K562 (cell line): ENCODE measurements at places on chromosomes 12 and 14.

DNA sequence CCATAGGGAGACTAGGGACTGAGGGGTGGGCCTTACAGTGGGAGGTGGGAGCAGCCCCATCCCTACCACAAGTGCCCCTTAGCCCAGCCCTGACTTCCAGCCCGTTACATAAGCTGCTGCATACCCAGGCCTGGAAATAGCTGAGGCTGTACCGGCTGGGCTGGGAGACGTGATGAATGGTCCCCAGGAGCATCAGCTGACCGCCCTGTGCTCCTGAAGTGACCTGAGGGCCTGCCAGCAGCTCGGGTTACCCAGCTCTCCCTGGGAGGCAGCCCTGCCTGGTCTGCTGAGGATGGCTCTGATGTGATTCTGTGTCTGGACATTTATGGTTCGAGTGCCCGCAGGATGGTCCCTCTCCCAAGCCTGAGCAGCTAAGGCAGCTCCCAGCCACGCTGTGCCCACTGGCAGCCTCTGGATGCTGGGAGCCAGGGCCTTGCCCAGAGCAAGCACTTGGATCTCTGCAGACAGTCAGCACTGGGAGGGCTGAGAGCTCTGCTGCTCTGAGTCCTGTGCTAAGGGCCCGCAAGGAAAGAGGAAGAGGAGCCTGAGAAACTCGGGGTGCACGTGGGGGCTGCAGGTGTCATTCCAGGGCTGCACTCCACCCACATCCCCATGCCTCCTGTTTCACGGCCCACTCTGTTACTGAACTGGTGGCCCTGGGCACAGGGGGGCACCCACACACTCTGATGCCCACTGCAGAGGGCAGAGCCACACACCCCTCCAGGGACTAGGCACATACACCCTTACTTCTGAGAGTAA is 20.5 kb downstream of the TAMALIN start:
- DNase-seq: no peak

DNA sequence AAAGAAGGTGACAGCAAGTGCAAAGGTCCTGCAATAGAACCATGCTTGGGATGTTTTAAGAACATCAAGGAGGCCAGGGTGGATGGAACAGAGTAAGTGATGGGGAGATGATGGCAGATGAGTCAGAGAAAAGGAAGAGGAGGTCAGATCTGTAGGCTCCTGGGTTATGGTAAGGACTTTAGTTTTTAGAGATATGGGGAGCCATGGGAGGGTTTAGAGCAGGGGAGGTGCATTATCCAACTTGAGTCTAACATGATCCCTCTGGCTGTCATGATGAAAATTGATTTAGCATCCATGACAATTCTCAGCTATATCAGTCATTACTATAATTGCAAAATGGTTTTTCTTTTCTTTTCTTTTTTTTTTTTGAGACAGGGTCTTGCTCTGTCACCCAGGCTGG is 7.3 kb upstream of the PLBD2 start:
- DNase-seq: no peak

DNA sequence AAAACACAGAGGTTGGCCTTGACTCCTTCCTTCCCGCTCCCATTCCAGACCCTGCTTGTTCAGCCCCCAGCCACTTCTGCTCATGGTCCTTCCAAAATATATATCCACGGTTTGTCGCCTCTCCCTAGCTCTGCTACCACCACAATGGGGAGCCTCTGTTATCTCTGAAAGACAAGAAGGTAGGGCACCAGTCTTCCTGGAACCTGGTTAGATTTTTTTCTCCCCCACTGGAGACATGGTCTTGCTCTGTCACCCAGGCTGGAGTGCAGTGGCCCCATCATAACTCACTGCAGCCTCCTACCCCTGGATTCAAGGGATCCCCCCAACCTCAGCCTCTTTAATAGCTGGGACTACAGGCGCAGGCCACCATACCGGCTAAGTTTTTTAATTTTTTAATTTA is 95.7 kb downstream of the PTPN11 start:
- DNase-seq: no peak

- DNase-seq: peak; percentile 80
These were observed 795 bp downstream of the SMAGP start for GRCh38 chr12:51269174-51270066.

DNA sequence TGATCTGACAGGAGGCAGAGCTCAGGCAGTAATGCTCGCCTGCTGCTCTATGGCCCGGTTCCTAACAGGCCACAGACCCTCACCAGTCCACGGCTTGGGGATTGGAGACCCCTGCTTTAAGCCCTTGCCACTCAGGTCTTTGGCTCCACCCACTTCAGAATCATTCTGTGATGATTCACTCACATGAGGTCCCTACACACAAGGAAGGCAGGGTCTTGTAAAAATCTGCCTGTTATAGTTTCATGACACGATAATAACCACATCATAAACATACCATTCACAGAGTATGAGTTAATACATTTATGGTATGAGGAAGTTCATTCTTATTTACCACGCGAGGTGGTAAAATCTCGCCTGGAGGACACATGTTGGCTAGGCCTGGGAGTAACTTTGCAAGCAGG is 29.0 kb upstream of the MAX start:
- no peak for DNase-seq

GRCh38 chr12:28583701-28584261 is 393.5 kb downstream of the CCDC91 start:
- DNase-seq: no peak

GRCh38 chr14:100341301-100342031 is 18.3 kb downstream of the SLC25A47 start:
- DNase-seq: no peak

GRCh38 chr12:106245767-106246166 is 2.1 kb downstream of the CKAP4 start:
- DNase-seq: no peak

DNA sequence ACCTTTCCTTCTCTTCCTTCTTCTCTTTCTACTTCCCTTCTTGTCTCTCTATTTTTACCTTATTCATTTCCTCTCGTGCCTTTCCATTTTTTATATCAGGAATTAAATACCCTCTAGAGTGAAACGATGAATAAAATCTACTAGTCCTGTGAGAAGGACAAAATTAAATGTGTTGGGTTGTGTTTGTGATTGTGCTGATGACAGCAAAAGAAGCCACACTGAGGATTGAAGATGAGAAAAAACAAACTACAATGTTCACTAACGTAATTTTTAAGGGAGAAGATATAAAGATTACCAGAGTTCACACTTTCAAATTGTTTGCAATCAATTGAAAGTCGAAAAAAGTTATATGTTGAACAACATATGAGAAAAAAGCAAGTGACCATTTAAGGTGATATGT is 1012.1 kb downstream of the DIO2 start:
- DNase-seq: no peak

DNA sequence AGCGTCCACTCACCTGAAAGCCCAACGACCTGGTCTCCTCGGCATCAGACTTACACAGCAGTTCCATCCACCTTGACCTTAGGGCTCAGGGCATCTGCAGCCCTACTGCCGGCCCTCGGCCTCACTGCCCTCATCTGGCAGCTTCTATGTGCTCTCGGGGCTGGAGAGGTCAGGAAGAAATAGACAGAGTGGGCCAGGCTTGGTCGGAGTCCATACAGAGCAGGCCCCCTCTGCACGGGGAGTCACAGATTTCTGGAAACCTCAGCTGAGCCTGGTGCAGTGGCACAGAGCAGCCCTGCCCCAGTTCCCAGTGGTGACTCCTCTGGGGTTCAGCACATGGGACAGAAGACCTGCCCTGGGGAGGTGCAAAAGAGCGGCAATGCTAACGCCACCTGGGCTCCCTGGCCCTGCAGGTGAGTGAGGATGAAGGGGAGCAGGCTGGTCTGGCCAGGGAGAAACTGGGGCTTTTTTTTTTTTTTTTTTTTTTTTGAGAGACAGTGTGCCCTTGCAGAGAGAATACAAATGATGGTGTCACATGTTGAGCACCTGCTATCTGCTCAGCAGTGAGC is 190.1 kb upstream of the PRMT8 start:
- no peak for DNase-seq

- peak; percentile 44 for DNase-seq
These were observed 51.7 kb upstream of the FERMT2 start for GRCh38 chr14:53002576-53002975.

GRCh38 chr12:56257071-56257470 is 1.1 kb downstream of the ANKRD52 start:
- no peak for DNase-seq

GRCh38 chr12:84978921-84979320 is 57.2 kb downstream of the TSPAN19 start:
- DNase-seq: no peak

DNA sequence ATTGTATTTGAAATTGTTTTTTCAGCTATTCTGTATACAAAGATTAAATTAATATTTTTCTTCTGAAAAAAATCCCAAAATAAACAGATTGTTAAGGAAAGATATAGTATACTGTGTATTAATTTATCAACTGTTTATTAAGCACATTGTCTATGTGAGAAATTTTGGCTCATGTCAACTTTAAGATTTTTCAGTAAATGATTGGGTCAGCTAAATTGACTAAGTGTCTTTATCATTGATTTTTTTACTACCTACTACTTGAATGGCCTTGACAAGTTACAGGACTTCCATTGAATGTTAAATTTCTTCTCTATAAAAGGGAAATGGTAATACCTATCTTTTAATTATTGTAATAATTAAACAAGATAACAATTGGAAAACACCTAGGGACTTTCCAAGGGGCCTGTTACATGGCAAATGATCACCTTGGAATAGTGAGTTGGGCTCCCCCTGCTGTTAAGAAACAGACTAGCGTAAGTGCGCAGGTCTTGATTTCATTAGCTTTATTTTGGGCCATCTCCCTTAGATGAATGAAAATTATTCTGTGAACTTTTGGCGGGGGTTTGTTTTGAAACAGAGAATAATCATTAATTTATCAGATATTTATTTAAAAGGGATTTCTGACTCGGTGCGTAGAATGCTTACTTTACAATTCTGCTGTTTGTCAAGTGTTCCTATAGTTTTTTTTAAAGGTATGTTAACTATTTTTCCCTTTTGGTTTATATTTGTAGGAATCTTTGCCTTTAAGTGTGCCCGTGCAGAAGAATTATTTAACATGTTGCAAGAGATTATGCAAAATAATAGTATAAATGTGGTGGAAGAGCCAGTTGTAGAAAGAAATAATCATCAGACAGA is 14.5 kb upstream of the CCT2 start:
- peak; percentile 59 for DNase-seq

DNA sequence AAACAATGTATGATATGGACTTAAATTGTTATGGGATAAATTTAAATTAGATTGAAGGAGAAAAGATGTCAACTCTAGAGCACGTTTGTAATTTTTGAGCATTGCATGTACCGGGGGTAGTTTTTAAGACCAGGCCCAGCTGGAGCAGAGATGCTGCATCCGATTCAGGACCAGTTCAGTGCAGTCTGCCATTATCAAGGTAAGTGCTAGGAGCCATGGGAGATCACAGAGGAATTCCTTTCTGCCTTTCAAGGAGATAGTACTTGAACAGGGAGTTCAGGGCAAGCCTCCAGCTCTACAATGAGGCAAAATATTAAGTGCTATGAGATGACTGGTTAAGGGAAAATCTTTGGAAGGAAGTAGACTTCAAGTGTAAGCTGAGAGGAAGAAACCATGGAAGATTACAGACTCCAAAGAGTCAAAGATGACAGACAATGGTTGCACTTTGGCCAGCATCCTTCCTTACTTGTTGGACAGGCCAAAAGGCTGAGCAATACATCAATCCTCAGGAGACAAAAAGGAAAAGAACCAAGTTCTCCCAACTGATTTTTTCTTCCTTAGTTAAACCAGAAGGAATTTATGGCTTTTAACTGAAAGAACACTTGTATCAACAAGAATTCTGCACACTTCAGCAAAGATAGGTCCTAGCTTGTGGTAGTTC is 113.2 kb upstream of the HIF1A start:
- DNase-seq: no peak

- no peak for DNase-seq
These were observed 29.3 kb downstream of the CMKLR1 start for GRCh38 chr12:108309674-108310312.

DNA sequence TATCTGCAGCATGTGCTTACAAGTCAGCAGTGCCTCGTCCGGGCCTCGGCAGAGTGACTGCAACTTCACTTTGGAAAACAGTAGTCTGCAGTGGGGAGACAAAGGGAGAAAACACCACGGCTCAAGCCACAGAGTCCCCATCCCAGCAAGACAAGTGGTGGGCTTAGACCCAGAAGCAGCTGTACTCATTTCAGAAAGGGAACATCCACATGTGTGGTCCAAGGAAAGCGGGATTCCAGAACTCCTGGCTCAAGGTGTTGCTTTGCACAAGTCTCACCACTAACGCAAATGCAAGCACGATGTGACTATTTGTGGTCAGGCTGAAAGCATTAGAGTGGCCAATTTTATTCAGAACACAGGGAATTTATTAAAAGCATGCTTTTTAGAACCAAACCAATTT is 198.3 kb downstream of the TTC7B start:
- no peak for DNase-seq

- no peak for DNase-seq
These were observed 518.5 kb downstream of the SOX5 start for GRCh38 chr12:23431006-23431405.

GRCh38 chr12:65449400-65449799 is 170.9 kb downstream of the MSRB3 start:
- DNase-seq: no peak

GRCh38 chr14:104206281-104206904 is 68.0 kb downstream of the KIF26A start:
- no peak for DNase-seq

- DNase-seq: peak; percentile 84
These were observed 38.2 kb downstream of the RAD52 start for GRCh38 chr12:911191-911826.

- no peak for DNase-seq
These were observed 118.6 kb downstream of the SMOC1 start for GRCh38 chr14:69997849-69998248.

DNA sequence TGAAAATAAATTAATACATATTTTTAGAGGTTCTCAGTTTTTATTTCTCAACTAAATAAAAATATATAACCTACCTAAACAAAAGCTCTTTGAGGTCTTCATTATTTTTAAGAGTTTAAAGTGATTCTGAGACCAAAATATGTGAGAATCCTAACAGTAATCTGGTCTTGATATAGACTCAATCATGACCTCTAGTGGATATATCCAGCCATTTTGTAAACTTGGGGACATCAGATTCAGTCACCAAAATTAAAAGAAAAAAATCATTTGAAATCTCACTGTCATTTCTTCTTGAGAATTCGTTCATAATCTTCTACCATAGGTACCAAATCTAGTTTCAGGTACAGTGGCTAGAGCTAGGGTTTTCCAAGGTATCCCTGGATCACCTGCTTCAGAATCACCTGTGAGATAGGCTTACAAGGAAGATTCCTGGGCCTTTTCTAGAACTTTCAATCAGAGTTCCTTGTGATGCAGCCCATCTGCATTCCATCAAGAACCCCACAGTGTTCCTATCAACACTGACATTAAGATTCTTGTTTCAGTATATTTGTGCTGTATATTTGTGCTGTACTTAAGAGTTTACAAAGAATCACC is 214.9 kb downstream of the ADAMTS20 start:
- peak; percentile 10 for DNase-seq

GRCh38 chr14:96349286-96350075 is 13.7 kb downstream of the ATG2B start:
- DNase-seq: no peak

- DNase-seq: no peak
These were observed 125.0 kb upstream of the EGLN3 start for GRCh38 chr14:34075826-34076225.
